ENCODE measurements at places on chromosomes 7 and 10.

- peak; percentile 48 for DNase-seq
These were observed 84.0 kb downstream of the ARL4A start for GRCh38 chr7:12771378-12771877.

GRCh38 chr7:121428855-121429489 lies 32.9 kb upstream of the FAM3C start:
- DNase-seq = peak; percentile 24

DNA sequence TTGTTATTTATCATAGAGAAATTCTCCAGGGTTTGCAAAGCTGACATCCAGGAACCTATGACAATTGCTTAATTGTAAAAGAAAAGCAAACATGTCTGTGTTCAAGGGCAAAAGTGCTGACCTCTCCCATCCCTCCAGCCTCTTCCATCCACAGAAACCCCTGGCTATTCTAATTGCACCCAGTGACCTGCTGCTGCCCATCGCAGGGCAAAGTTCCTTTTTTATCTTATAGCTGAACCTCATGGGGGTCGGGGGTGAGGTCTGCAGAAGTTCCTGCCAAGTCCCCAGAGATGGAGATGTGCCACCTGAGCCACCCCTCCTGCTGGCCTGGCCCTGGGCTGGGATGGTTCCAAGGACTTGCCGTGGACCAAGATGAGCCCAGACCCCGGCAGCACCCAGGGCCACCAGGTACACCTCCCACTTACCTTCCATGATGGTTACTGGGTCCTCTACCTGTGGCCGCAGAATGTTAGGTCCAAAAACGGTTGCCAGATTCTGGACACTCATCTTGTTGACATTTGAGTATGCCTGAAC lies 146.5 kb downstream of the MAPK8 start:
- no peak for DNase-seq

DNA sequence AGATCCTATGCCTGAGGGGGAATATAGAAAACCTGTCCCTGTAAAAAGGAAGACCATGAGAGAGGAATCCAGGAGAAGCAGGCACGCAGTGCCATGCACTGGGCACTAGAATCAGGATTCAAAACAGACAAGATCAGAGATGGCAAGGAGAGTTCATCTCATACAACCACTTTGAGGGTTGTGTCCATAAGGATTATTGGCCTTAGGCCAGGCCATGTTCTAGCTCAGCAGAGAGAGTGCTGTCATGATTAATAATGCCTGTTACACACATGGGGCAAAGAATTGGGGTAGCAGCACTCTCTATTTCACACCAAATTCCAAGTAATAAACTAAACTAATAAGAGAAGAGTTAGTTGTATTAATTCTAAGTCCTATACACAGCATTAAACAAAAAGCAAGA lies 29.1 kb downstream of the EZH2 start:
- no peak for DNase-seq

DNA sequence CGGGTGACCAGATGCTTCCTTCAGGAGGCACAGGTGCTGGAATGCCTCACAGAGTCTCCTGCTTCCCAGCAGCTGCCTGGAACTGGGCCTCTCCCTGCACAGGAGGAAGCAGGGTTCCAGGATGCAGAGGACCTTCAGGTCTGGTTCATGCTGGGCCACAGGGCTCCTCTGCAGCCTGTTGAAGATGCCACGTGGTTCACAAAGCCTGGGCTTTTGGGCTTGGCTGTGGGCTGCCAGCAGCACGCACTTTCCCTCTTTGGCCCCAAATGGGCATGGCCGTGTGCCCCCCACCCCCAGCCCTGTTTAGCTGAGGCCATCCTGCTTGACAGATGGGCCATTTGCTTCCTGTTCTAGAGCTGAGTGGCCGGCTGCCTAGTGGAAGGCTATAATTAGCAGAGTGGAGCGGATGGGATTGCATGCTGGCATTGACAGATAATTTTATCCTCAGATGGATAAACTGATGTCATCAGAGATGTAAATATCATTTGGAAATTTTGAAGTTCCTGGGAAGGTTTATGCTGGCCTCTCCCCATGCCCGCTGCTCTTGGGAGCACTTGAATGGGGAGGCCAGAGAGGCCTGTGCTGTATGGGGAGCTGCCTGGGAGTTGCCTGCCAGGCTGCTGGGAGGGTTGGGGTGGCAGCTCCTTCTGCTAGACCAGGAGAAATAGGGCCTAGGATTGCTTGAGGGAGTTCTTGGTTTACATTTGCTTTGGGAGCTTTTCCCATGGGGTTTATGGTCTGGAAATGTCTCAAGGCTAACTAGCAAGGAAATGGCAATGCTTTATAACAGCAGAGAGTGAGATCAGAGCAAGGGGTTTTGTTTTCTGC lies 28.2 kb downstream of the TSPAN15 start:
- no peak for DNase-seq

- peak; percentile 93 for DNase-seq
These were observed 39.2 kb downstream of the EEPD1 start for GRCh38 chr7:36192053-36192824.

- no peak for DNase-seq
These were observed 77.6 kb upstream of the NME8 start for GRCh38 chr7:37770838-37771237.

- no peak for DNase-seq
These were observed 573.6 kb downstream of the DNAJB6 start for GRCh38 chr7:157910446-157910845.

DNA sequence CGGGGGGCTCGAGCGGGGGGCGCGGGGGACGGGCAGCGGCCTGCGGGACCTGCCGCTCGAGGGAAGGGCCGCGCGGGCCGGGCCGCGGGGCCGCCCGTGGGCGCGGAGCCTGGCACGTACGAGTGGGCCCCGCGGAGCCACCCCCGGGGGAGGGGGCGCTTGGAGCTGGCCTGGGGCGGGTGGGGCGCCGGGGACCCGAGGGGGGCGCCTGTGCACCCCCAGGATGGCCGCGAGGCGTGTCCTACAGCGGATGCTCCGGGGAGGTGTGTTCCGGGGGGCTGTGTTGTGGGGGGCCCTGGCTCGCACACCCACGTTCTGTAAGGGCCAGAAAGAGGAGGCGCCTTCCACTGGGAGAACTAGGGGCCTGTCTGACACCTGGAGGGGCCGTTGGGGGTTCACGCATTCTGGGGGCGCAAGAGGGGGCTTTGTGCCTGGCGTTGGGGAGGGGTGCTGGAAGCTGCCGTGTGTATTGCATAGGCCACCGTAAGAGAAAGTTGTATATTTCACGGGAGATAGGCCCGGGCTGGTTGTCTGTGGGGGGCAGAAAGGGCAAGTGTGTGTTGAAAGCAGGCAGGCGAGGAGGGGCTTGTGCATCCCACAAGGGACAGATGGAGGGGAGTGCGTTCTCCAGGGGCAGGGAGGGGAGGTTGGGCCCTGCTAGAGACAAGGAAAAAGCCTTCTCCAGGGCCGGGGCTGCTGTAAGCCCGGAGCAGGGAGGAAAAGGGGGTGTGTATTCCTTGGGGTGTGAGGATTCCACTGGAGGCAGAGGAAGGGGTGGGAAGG lies 663 bp downstream of the VPS37D start:
- DNase-seq = no peak

- no peak for DNase-seq
These were observed 67.0 kb downstream of the SYPL1 start for GRCh38 chr7:106045139-106045538.

DNA sequence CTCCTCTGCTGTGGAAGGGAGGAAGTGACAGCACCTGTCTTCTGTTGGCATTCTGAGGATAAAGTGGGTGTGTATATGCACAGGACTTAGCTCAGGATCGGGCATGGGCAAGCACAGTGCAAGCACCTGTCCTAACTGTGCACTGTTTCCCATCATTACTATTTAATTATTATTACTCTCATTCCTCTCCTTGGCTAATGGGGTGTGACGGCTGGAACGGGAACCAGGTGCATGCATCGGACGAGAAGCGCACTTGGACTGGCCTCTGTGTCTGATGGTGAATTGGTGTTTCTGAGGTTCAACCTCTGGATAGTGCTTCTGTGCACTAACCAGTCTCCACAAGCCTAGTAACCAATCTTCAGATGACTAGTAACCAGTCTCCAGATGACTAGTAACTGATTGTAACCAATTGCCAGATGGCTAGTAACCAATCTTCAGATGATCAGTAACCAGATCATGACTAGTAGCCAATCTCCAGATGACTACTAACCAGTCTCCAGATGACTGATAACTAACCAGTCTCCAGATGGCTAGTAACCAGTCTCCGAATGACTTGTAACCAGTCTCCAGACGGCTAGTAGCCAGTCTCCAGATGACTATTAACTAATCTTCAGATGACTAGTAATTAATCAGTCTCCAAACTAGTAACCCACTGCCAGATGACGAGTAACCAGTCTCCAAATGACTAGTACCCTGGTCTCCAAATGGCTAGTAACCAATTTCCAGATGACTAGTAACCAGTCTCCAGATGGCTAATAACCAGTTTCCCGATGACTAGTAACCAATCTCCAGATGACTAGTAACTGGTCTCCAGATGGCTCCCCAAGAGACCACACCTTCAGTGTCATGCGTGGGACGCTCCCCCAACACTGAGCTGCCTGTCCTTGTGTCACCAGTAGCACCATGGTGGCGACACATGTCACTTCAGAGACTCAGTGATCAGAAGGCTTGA lies 85.8 kb downstream of the PAXIP1 start:
- no peak for DNase-seq

GRCh38 chr7:17489961-17490360 lies 191.5 kb downstream of the AHR start:
- DNase-seq = no peak

DNA sequence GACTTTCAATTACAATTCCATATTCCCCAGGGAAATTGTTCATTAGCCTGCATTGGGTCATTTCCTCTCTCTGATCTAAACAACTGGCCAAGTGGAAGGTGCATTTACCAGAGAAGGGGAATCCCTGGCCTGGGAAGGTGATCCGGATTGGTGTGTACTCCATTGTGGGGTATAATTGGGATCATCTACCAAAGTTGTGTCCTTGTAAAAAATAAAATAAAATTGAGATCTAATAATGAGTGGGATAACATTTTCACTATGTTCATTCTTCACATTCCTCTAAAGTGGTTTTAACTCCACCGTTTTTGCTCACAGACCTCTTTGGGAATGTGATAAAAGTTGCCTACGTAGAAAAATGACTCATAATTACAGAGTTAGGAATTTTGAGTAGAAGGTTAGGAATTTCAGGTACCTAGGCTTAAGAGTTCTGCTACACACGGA lies 22.8 kb downstream of the ARL5B start:
- DNase-seq = peak; percentile 20

DNA sequence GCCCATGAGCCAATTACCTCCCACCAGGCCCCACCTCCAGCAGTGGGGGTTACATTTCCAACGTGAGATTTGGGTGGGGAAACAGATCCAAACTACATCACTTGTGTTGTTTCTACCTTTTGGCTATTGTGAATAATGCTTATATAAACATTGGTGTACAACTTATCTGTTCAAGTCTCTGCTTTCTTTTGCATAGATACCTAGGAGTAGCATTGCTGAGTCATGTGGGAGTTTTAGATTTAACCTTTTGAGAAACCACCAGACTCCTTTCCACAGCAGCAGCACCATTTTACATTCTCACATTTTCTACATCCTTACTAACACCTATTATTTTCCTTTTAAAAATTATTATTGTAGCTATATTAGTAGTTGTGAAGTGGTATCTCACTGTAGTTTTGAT lies 14.4 kb upstream of the FRA10AC1 start:
- no peak for DNase-seq

DNA sequence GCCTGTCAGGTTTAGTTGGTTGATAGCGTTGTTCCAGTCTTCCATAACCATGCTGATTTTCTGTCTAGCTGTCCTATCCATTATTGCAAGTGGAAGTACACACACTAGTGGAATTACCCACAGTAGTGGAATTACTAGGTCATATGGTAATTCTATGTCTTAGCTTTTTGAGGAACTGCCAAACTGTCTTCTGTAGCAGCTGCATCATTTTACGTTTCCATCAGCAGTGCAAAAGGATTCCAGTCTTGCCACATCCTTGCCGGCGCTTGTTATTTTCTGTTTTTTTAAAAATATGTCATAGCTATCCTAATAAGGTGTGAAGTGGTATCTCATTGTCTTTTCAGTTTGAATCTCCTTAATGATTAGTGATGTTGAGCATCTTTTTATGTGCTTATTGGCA lies 17.2 kb upstream of the RHBDD2 start:
- DNase-seq = peak; percentile 84

GRCh38 chr10:72295330-72295910 lies 21.7 kb downstream of the DDIT4 start:
- no peak for DNase-seq

DNA sequence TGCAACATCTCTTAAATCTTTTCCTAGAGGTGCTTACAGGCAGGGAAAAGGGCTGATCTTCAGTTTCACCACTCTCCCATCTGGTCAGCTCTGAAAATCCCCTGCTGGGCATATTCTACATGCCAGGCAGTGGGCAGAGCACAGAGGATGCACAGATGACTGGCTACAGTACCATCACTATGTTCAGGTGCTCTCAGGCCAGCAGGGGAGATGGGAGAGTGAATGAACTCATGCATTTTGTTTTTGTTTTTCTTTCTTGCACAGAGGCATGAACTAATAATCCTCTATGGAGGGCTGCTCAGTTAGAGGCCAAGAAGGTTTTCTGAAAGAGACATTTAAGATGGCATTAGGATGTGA lies 19.3 kb downstream of the ELMO1 start:
- DNase-seq = no peak

DNA sequence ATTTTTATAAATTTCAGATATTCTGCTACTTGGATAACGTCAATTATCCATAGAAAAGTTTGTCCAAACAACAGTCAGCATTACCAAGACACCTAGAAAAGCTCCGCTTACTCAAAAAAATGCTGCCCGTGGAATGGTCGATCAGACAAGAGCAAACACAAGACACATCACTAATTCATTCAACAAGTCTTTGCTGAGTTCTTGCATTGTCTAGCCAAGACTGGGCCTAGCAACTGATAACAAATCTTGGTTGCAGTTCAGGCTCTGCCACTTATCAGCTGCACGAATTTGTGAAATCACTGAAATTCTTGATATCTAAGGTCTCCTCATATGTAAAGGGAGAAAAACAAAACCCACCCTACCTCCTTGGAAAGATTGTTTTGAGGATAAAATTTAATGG lies 168.3 kb downstream of the AKR1D1 start:
- DNase-seq = no peak

DNA sequence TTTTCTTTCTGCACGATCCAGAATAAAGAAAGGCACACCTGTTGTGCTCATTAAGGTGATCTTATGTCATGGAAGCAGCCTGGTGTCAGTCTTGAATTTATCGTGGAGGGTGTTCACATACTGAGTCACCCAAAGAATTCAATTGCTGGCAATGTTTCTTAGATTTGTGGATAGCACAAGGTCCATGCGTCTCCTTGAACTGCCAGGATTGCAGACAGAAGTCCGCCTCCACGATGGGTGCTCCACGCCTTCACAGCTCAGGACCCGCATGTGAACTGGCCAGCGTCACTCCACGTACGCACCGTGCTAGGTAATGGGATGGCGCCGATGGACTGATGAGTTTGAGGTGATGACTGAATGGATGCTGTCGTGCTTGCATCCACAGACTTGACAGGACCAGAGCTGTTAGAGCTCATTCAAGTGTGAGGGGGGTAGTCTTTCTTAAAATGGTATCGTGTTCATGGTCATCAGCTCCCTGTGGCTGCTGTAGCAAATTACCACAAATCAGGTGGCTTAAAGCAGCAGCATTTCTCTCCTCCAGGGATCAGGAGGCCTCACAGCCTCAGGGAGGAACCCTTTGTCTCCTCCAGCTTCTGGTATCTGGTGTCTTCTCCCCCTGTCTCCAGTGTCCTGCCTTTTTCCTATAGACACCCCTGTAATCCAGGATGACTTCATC lies 65.4 kb upstream of the DNAJB6 start:
- DNase-seq = peak; percentile 44

- DNase-seq = peak; percentile 41
These were observed 8.9 kb downstream of the FBXL13 start for GRCh38 chr7:103065667-103066066.

Measured in HCEC 1CT (cell line).